Activated CD4-positive, alpha-beta T cell treated with anti-CD3 and anti-CD28 coated beads, Interleukin-2, amount 50 U/mL, for 4 hours (primary cell): ENCODE measurements at places on chromosomes 2 and 18.

- no peak for DNase-seq
Measured at GRCh38 chr2:241225545-241225944, 37.1 kb downstream of the ANO7 start.

DNA sequence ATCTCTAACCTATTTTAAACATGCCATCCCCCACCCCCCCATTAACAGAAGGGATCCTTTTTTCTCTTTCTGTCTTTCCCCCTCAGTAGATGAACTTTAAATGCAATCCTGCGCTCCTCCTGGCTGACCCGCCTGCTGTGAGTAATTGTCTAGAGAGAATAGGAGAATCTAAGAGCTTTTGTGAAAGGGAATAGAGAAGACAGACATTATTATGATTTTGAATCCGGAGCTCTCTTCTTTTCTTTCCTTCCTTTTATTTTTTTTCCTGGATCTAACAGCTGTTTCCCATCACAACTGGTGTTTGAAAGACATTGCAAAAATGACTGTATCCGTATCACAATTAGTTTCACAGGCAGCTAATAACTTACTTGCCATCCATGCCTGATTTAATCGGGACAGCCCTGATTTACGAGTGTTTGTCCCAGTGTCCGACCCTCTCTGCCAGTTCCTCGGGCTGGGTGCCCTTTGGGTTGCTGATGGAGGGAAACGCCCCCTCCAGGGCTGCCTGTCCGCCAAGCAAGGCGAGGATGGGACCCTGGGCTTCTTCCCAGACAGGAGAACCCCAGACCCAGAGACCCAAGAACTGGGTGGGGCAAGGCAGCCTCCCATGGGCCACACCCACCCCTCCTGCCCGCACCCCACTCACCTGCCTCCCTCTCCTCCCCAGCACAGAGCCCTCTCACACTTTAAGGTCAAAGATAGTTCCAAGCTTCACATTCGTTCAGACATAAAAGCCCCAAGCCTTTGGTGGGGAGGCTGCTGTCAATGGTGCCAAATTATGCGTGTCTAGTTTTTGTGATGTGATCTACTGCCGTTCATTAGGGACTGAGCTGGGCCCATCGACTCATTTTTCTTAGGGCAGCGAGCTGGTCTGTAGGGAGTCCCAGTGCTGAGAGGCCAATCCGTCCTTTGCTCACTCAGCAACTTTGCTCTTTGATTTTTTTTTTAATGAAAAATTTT is 231.7 kb downstream of the ZNF516 start:
- DNase-seq: no peak

DNA sequence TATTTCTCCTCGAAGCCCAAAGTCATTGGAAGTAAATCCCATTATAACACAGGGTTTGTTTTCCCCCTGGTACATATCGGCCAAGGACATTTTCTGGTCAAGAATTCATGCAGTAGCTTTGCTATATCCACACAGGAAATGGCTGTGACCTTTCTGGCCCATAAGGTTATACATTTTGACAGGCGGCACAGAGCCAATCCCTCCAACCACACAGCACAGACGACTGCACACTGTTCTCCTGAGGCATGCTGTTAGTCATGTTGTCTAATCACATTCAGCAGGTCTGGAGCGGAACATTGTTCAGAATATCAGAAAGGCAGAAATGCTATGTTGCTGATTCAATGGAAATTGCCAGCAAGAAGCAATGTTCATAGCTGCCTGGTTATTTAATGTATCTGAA is 742.3 kb upstream of the SLC8A1 start:
- no peak for DNase-seq

DNA sequence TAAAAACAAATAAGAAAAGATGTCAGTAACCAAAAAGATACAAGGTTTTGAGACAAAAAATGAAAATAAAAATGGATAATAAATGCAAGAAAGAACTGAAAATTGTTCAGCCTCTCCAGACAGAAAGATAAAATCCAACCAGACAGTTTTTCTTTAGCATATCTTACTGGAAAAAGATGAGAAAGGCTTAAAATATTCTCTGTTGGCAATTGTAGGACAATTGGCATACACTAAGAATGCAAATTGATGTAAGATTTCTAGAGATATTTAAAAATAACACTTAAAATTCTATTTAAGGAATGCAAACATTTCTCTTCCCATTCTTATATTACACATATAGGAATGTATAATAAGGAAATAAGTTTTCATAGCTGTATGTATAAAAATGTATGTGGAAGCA is 590.6 kb downstream of the DSC3 start:
- DNase-seq: no peak

GRCh38 chr2:28577791-28578680 is 82.2 kb downstream of the PLB1 start:
- no peak for DNase-seq

DNA sequence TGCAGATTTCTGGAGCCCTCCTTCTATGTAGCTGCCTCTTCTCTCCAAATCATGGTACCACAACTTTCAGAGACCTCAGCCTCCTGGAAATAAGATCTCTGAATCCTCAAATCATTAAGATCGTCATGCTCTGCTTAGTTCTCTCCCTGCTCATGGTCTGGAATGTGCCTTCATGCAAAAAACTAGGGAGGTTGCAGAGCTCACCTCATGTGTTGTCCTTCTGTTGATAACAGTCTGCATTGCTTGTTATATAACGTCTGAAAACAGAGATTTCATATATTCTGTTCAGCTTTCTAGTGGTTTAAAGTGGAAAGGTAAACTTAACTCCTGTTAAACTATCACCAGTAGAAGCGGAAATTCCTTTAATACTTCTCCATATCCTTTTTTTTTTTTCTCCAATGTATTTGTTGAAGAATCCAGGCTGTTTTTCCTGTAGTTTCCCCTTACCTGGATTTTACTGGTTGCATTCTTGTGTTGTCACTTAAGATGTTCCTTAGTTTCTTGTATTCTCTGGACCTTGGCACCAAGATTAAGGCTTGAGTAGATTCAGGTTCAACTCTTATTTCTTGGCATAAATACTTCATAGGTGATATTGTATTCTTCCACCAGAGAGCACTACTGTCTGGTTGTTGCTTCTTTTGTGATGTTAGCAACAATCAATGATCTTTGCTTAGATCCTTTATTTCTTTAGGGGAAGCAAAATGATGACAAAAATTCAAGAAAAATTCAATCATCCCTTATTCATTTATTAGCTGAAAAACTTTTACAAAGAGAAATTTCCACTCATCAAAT is 211.3 kb downstream of the LOXHD1 start:
- DNase-seq: no peak

- no peak for DNase-seq
Measured at GRCh38 chr2:1601067-1601412, 143.3 kb downstream of the PXDN start.

- DNase-seq: no peak
Measured at GRCh38 chr2:128263902-128264331, 54.8 kb downstream of the HS6ST1 start.

- no peak for DNase-seq
Measured at GRCh38 chr2:33077844-33078243, 131.1 kb downstream of the LTBP1 start.

GRCh38 chr2:189409647-189410046 is 31.6 kb upstream of the WDR75 start:
- no peak for DNase-seq

GRCh38 chr2:53544871-53545558 is 222.6 kb upstream of the CHAC2 start:
- DNase-seq: no peak

DNA sequence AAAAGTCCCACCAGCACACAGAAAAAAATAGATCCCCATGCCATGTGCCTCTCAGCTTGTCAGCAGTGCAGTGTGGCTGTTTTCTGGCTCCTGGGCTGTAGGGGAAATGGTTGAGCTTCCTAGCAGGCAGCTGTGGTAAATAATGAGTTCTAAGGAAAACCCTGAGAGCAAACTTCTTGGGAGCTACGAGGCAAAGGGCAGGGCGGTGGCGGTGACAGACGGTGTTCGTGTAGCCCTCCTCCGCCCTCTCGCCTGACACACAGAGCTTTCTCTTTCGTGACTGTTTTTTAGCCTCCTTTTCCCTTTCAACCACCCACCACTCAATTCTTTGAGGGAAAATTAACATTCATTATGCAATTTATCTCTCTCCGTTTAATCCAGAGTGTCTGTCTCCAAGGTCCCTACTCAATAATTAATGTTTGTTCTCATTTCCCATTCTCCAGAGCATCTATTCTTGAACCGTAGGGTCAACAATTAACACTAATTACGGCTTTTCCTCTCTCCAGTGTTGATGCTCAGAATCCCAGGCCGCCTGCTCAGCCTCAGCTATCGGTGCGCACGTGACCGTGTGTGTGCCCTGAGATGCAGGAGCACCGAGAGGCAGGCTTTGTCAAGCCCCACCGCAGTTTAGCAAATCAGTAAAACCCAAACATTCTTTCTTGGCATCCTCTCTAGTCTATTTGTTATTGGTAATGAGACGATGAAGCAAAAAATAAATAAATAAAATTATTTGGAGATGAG is 50.1 kb downstream of the KIAA2012 start:
- DNase-seq: no peak

DNA sequence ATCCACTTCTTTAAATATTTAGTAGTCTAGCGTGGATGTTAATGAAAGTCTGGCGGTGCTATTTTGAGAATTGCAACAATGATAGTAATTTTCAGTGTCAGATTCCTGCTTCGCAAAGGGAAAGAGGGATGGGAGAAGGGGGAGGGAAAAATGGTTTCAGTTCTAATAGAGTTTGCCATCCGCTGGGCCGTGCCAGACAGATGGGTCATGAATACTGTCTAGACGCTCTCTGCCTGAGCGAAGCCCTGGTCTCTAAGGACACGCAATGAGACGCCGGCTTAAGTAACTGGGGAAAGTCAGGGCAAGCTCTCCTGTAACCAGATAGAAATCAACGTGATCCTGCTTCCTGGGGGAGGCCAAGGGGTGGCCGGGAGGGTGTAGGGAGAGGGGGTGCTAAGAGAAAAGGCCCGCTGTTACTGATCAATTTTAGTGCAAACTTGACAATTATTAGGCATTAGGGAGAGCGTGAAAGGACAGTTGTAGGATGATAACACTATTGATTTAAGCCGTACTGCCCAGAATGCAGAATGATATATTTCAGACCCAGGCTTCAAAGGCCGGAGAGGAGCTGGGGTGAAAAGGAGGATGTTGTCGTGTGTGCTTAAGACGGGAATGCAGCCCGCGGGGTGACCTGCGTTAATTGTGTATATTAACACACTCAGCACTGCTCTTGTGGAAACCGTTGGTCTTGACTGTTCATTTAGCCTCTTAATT is 229.2 kb downstream of the LDLRAD4 start:
- no peak for DNase-seq

- DNase-seq: no peak
Measured at GRCh38 chr18:70337139-70337972, 48.5 kb downstream of the SOCS6 start.
